ENCODE measurements at places on chromosomes 13 and 19.

- no peak for DNase-seq
Measured at GRCh38 chr19:58372311-58373133, 8.3 kb downstream of the ZNF837 start.

DNA sequence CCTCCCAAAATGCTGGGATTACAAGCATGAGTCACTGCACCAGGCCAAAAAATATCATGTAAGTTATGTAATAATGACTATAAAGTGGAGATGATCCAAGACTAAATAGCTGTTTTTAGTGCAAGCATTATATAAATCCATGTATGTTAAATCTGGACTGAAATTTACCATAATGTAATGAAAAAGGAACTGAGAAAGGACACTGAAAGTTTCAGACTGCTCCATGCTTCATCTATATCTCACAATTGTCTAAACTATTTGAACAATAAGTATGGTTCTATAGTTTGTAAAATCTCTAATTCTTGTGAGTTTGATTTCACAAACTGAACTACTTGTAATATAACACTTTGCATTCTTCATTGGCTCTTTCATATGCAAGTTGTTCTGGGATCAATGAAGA lies 2299.5 kb downstream of the PCDH9 start:
- DNase-seq = no peak

GRCh38 chr19:34120846-34121639 lies 51.3 kb upstream of the LSM14A start:
- peak; percentile 34 for DNase-seq

DNA sequence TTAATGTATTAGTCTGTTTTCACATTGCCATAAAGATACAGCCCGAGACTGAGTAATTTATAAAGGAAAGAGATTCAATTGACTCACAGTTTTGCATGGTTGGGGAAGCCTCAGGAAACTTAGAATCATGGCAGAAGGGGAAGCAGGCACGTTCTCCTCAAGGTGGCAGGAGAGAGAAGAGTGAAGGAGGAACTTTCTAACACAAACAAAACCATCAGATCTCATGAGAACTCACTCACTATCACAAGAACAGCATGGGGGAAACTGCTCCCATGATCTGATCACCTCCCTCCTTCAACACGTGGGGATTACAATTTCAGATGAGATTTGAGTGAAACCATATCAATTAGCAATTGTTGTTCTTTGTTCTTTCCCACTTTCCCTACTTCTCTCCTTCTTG lies 689.0 kb upstream of the SLITRK1 start:
- DNase-seq = no peak

GRCh38 chr13:93771227-93771626 lies 544.6 kb downstream of the GPC6 start:
- DNase-seq = no peak

GRCh38 chr13:51444922-51445321 lies 7.9 kb downstream of the INTS6 start:
- no peak for DNase-seq

- no peak for DNase-seq
Measured at GRCh38 chr19:45162608-45163143, 1.9 kb upstream of the NKPD1 start.

GRCh38 chr13:31089649-31090048 lies 72.1 kb downstream of the HSPH1 start:
- DNase-seq = no peak

DNA sequence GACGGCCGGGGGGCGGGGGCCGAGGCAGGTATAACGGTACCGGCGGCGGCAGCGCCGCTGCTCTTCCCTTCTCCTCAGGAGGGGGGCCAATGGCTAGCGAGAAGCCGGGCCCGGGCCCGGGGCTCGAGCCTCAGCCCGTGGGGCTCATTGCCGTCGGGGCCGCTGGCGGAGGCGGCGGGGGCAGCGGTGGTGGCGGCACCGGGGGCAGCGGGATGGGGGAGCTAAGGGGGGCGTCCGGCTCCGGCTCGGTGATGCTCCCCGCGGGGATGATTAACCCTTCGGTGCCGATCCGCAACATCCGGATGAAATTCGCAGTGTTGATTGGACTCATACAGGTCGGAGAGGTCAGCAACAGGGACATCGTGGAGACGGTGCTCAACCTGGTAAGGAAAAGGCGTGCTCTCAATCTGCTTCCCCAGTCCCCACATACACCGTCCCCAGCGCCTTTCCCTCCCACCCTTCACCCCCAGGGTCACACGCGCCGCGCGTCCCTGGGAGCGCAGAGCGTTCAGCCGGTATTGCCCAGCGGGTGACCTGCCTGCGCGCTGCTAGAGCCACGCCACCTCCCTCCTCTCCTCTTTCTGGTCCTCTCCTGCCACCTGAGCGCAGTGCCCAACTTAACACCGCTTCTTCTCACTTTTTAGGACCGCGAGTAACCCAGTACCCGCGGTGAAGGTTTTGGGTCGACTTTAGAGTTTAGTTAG lies 814 bp downstream of the NBEA start:
- no peak for DNase-seq

DNA sequence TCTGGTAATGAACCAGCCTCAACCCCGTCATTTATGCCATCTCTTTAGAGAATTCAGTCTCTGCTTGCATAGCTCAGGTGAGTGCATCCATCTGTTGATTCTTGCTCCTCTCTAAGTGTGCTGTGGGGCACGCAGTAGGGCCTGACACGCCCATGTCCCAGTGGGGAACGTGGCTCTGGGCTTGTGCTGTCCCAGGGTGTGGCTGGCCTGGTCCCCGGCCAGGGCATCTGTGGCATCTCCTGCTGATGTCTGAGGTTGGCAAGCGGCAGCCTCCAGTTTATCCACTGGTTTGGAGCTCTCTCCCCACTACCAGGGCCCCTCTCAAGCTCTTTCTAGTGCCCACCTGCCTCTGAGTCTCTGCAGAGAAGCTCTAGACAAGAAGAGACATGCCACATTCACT lies 146.6 kb upstream of the GJB6 start:
- no peak for DNase-seq

- no peak for DNase-seq
Measured at GRCh38 chr13:74895042-74895796, 586.8 kb downstream of the TBC1D4 start.

GRCh38 chr13:30726192-30726591 lies 9.2 kb upstream of the ALOX5AP start:
- DNase-seq = no peak

DNA sequence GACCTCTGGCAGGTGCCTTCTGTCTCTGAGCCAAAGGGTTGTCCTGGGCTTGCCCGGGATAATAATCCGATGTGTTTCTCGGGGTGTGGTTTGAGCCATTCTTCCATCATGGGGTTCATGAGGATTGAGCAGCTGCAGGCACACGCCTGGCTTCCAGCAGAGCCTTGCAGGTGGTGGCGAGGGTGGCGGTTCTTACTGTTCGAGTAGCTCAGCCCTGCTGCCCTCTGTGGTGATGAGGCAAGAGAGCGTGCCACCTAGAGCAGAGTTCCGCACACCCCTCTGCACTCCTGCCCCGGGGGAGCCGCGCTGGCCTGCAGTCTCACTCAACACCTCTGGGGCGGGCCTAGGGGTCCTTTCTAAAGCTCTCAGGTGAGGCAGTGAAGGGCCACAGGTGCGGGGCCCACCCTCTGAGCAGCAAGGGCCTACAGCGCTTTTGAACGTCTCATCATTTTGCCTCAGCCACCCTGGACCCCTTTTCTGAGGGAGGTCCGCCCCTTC lies 3.8 kb downstream of the SCN1B start:
- no peak for DNase-seq

- no peak for DNase-seq
Measured at GRCh38 chr13:44969551-44970484, 19.5 kb downstream of the NUFIP1 start.

DNA sequence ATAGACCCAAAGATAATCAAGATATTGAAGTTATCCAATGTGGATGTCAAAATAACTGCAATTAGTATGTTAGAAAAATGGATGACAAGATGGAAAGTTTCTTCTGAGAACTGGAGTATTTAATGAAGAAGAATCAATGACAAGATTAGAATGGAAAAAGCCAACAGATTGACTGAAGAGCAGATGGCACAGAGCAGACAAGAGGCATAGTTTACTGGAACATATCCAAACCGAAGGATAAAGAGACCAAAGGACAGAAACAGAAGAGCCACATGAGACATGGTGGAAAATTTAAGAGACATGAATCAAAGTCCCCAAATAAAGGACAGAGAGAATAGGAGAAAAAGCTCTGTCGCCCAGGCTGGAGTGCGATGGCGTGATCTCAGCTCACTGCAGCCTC lies 89.6 kb upstream of the RXFP2 start:
- no peak for DNase-seq

DNA sequence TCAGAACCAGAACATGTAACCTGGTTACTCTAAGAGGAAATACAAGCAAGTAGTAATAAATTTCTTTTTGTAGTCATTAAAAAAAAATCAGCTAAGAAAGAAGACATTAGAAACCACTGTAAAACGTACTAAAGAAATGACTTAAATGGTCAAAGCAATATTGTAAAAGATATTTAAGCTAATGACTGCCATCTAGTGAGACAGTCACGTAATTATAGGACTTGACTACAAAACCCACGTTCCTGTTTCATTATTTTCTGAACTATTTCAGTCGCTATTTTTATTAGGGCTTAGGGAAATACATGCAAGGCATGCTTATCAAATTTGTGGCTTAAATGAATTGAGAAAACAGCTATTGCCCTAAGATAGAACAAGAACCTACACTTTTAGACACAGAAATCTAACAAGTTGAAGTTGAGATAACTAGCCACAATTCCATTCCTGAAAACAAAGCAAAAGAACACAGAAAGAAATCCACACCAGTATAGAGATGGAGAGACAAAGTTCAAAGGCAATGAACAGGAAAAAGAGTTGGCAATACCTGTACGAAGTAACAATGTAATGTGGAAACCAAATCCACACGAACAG lies 17.9 kb downstream of the ALG5 start:
- no peak for DNase-seq

DNA sequence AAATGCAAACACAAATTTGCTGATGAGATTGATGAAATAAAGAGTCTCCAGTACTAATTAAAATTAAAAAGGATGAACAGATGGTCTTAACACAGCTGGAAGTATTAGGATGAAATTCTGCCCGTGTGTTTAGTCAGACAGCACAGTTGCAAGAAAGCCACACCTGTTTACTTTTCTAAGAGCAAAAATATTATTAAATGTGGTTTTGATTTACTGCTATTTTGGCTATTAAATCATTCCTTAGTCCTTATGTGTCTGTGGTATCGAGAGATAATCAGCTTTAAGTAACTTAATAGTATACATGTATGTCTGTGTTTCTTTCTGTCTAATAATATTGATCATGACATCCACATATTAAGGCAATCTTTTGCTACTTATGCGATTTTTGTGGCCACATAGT lies 494.9 kb downstream of the GPC6 start:
- DNase-seq = no peak

GRCh38 chr13:111114362-111115060 lies 599 bp upstream of the ARHGEF7 start:
- no peak for DNase-seq

GRCh38 chr19:38031423-38031770 lies 124.4 kb downstream of the SIPA1L3 start:
- DNase-seq = no peak

DNA sequence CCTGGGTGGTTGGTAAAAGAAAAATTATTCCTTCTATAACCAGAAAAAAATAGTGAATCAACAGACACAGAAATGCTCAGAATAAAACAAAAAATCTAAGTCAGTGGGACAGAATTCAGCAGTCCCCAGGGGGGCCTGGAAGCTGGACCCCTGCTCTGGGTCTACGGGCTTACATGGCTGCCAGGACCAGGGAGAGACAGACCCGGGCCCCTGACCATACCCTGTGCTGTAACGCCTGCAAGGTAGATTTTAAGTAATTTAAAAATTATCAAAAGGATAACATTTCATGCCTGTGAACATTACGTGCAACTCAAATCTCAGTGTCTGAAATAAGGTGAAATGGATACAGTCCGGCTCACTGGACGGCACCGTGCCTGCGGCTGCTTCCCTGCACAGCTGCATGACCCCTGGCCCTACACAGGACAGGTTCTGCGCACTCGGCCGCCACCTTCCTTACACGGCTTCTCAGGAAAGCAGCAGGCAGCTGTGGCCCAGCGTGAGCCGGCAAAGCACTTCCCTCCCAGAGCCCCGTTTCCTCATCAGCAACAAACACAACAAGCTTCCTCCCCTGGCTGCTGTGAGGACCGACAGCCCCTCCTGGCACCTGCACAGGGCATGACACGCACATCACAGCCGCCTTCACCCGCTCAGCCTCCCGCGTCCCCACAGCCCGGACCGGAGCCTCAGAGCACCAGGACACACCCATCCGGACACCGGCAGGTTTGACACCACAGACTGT lies 22.2 kb downstream of the RASA3 start:
- peak; percentile 61 for DNase-seq

GRCh38 chr13:32408296-32409000 lies 19.5 kb downstream of the N4BP2L1 start:
- DNase-seq = no peak

- DNase-seq = no peak
Measured at GRCh38 chr19:3835055-3835435, 33.8 kb downstream of the ZFR2 start.

GRCh38 chr13:83752141-83752540 lies 130.1 kb downstream of the SLITRK1 start:
- no peak for DNase-seq

- no peak for DNase-seq
Measured at GRCh38 chr19:7897292-7897691, 6.4 kb upstream of the MAP2K7 start.

GRCh38 chr13:95307507-95307906 lies 6.3 kb upstream of the ABCC4 start:
- DNase-seq = no peak
